ENCODE measurements at places on chromosomes 6 and 20.

GRCh38 chr6:113829696-113830045 is 27.5 kb upstream of the MARCKS start:
- DNase-seq = no peak

GRCh38 chr6:16496991-16497801 is 258.8 kb downstream of the GMPR start:
- DNase-seq = no peak

- no peak for DNase-seq
Observed at GRCh38 chr6:137866200-137866913, 702 bp upstream of the TNFAIP3 start.

DNA sequence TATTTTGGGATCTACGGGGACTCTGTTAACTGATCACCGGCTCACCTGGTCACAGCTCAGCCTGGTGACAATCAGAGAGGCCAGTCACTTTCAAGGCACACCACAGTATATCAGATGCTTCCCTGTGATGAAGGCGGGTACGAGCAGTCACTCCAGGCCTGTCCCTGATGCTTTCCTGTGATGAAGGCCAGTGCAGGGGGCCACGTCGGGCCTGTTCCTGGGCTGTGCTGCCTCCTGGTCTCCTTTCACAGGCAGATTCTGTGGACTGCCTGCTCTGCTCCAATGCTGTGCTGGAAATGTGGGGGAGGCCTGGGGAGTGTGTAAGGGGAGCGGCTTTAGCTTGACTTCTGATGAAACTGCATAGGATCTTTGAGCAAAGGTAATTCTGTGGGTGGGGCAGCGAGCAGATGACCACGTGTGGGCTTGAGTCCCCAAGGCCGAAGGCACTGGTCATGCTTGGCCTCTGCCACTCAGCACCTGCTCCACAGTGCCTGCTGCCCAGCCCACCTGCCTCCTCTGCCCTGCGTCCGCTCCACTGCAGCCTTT is 372.6 kb downstream of the TAF4 start:
- no peak for DNase-seq

- no peak for DNase-seq
Observed at GRCh38 chr20:33658510-33658909, 3.6 kb upstream of the C20orf144 start.

DNA sequence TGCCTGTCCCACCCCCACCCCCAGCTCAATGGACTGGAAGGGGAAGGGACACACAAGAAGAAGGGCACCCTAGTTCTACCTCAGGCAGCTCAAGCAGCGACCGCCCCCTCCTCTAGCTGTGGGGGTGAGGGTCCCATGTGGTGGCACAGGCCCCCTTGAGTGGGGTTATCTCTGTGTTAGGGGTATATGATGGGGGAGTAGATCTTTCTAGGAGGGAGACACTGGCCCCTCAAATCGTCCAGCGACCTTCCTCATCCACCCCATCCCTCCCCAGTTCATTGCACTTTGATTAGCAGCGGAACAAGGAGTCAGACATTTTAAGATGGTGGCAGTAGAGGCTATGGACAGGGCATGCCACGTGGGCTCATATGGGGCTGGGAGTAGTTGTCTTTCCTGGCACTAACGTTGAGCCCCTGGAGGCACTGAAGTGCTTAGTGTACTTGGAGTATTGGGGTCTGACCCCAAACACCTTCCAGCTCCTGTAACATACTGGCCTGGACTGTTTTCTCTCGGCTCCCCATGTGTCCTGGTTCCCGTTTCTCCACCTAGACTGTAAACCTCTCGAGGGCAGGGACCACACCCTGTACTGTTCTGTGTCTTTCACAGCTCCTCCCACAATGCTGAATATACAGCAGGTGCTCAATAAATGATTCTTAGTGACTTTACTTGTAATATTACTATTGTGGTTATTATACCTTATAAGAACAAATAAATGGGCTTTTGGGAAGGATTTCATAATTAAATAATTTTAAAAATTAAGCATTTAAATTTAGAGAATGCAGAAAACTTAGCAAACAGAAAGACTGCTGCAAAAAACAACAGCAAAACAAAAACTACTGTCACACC is 8.4 kb downstream of the CDKN1A start:
- no peak for DNase-seq

GRCh38 chr6:57064809-57065208 is 18.3 kb downstream of the KIAA1586 start:
- DNase-seq = no peak

DNA sequence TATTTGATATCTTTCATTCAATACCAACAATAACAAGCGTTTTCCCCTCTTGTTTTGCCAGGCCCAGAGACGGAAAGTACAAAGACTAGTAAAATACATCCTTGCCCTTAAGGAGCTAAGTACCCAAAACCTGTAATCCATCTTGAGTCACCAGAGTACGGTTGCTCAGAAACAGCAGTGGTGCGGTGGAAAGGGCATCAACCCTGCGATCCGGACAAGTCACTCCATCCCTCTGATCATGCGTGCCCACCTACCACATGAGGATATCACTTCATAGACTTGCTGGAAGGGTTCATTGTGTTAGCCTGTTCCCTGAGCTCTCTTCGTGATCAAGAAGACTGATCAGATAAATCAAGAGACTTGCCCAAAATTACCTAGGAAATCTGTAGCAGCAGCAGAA is 1.9 kb downstream of the TOMM34 start:
- DNase-seq = no peak

DNA sequence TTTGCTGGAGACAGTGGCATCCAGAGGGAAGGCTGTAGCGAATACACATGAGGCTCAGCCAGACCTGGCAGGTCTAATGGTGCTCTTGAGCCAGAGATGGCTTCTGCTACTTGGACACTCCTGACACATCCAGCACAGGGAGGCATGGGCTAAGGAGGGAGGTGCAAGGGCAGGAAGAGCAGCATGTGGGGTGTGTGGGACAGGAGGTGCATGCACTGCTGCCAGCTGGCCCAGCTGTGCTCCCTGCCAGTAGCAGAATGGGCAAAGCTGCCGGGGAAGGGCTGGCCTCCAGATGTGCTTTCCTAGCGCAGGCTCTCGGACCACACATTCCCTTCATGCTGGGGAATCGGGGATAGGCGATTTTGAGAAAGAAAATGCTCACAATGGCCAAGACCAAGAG is 309.2 kb downstream of the CDC5L start:
- DNase-seq = no peak

DNA sequence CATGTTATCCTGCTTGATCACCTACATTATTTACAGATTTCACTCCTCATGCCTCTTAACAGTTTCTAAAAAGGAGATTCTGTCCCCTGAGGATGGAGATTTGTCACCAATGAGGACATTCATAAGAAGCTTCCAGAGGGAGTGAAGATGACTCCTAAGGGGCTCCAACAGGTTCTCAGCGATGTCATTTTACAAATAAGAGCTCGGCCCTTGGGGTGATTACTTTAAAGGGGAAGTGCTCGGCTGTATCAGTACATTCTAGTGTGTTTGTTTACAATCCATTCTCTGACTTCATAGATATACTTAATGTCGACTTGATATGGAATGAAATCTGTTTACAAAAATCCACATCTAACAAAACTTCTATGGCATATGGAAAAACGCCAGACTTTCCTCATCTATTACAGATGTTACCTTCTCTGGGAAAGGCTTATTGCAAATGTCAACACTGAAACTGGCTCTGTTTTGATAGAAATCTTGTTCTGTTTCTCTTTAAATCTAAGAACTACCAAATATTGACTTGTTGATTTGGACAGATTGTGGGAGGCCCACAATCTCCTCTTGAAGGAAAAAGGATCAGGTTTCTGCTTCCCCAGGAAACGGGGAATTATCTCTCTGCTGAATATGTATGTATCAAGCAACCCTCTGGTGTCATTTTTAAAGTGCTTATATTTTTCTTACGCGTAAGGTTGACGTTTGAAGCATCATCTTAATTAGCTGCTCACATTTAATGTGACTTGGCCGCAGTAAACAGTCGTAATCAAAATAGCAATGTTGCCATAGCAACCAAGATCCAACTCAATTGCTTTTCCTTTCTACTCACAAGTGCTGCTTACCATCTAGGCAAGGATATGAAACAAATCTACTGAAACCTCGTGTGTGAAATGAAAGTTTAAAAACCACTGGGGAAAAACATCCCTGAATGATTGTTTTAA is 95.7 kb downstream of the SHLD1 start:
- no peak for DNase-seq

GRCh38 chr6:125013938-125014660 is 51.9 kb downstream of the RNF217 start:
- no peak for DNase-seq

DNA sequence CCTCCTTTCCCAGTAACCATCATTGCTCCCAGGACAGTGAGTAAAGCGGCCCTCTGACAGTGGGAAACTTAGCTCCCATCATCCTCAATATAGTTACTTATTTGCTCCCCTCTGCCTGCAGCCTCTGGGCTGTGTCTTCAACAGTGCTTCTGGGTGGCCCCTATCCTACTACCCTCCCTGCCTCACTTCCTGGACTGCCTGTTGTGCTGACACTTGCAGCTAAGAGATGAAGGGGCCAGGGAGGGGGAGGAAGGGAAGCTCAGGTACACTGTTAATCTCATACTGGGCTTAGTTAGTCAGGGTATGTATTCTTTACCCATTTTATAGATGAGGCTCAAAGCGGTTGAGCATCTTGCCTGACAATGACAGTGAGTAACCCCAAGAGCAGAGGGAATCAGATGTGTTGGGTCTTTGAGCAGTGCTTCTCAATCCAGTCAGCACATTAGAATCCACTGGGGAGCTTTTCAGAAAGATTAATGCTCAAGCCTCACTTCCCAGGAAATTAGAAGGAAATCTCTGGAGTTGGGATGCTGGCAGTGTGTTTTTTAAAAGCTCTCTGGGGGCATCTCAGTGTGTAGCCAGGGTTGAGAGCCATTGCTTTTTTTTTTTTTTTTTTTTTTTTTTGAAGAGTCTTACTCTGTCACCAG is 27.1 kb upstream of the KCNK5 start:
- no peak for DNase-seq

GRCh38 chr6:122995921-122996793 is at the start of gene CLVS2:
CLVS2 (plus strand) TSS chr6:122996235; CDS start chr6:122997778, 1,543 bp downstream.
- DNase-seq = no peak

DNA sequence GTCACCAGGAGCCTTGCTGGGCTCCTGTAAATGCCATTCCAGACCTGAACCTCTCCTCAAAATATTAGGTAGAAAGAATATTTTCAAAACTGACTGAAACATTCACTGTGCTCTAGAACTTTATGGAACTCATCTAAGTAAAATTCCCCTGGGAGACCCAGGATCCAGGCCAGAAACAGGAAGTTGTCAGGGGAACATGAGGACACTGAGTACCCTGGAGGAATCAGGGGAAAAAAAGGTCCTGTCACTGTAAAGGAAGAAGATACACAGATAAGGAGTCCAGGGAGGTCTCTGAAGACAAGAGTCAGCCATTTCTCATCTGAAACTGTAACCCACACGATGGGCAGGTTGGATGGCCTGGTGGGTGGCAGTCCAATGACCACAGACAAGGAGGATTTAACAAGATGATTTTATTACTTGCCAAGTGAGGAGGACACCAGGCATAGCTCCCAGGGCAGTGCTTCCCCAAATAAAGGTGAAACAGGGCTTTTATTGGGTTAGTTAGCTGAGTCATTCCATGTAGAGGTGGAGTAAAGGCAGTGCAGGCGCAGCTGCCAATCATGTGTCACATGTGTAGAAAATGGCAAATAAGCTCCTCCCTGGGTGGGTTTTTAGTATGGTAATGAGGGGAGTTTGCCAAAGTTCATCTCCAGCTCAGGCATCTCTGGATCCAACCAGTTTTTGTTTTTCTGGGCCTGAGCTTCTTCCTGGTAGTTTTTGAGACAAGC is 138.5 kb downstream of the RCAN2 start:
- DNase-seq = no peak

GRCh38 chr20:50356525-50356885 is 153.7 kb upstream of the PTPN1 start:
- DNase-seq = no peak

- no peak for DNase-seq
Observed at GRCh38 chr6:1580109-1580508, 29.6 kb upstream of the FOXC1 start.

GRCh38 chr6:20838113-20838512 is 303.9 kb downstream of the CDKAL1 start:
- no peak for DNase-seq

DNA sequence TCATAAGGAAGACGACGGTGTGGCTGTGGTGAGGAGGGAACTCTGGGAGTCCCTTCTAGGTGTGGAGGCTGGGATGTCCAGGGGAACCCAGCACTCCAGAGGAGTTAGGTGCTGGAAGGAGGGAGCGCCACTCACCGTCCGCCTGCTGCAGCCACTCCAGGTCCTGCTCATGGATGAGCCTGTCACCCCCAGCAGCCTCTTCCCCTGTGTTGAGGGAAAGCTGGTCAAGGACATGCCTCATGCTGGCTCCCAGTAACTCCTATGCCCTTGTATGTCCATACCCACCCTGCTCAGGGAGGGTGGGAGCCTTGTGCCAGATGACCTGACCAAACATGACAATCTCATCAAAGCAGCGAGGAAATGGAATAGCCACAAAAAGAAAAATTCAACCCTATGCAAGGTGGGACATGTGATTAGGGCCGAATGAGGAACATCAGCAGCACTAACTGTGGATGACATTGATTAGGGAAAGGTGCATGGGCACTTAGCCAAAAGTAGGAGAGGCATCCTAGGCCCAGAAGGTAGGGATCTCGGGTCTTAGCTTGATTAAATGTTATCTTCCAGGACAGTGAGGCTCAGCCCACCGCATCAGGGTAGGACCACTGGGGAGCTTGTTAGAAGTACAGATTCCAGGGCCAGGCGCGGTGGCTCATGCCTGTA is 3.0 kb downstream of the DNPH1 start:
- no peak for DNase-seq

- no peak for DNase-seq
Observed at GRCh38 chr6:43887340-43887858, 117.4 kb downstream of the VEGFA start.
